ENCODE measurements at places on chromosomes 1 and 21.

- H3K4me1 ChIP-seq = no peaks in the 10 kb centered on the region
- H3K36me3 ChIP-seq = no peaks in the 10 kb centered on the region
- no peaks in the 10 kb centered on the region for H3K27me3 ChIP-seq
- no peak overlapping the region for H3K4me3 ChIP-seq
- no peak for DNase-seq
Measured at GRCh38 chr21:27315373-27315772, 348.5 kb upstream of the ADAMTS5 start.

DNA sequence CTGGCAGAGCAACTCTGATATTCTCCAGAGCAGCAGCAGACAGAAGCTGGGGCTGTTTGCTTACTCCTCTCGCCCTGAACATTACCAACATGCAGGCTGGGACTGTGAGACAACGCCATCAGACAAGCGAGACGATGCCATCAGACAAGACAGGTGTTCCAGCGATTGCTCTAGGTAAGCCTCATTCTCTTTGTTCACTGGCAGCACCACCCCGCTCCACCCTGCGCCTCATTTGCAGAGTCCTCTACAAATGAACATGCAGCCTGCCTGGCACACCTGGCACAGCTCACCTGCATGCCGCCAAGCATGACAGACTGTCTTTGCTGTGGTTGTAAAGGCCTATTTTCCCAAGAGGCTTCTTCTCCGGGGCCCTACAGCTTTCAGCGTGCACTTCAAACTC lies 346.2 kb downstream of the SMYD3 start:
- H3K4me1 ChIP-seq = peaks cover 3% of the 10 kb centered on the region
- no peaks in the 10 kb centered on the region for H3K36me3 ChIP-seq
- no peaks in the 10 kb centered on the region for H3K27me3 ChIP-seq
- H3K27ac ChIP-seq = no peak overlapping the region

DNA sequence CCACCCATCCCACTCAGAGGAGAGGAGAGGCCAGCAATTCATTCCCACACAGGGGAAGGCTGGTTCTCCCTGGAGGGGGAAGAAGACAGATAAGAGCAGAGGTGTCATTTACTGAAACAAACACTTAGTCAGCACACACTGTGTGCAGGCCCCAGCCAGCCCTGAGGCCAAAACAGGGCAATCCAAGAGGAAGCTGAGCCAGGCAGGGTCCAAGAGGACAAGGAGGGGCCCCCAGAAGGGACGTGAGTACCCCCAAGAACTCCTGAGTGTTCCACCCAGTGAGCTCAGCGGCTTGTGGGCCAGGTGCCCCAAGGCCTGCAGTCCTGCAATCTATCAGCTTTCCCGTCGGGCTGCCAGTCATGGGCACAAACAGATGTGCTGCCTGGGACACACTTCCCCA lies 15.8 kb downstream of the ADGRB2 start:
- peaks cover 10% of the 10 kb centered on the region for H3K4me1 ChIP-seq
- no peaks in the 10 kb centered on the region for H3K27me3 ChIP-seq
- H3K36me3 ChIP-seq = no peaks in the 10 kb centered on the region
- DNase-seq = no peak

DNA sequence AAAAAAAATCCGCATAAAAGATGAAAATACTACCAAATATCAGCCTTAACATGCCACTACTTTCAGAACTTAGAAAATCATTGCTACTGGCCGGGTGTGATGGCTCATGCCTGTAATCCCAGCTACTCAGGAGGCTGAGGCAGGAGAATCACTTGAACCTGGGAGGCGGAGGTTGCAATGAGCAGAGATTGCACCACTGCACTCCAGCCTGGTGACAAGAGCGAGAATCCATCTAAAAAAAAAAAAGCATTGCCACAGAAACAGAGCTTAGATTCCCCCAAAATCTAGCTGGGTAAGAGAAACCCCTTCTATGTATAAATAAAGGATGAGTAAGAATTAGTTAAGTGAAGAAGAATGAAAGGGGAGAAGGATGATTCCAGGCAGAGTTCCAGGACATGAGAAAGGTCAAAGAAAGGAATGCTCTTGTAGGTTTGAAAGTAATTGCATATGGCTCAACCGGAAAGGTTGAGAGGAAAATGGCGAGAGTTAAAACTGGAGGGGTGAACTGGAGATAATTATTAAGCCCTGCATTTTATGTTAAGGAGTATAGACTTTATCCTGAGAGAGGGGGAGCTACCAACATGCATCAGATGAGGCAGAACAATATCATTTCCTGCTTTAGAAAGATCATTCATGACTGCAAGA lies 19.7 kb upstream of the NRDC start:
- no peaks in the 10 kb centered on the region for H3K4me1 ChIP-seq
- no peak overlapping the region for H3K4me3 ChIP-seq
- DNase-seq = no peak
- H3K27ac ChIP-seq = no peak overlapping the region
- H3K27me3 ChIP-seq = no peaks in the 10 kb centered on the region
- H3K36me3 ChIP-seq = no peaks in the 10 kb centered on the region

GRCh38 chr1:1264026-1264425 lies 9.6 kb downstream of the UBE2J2 start:
- no peak overlapping the region for H3K27ac ChIP-seq
- H3K4me3 ChIP-seq = no peak overlapping the region
- no peak for DNase-seq
- no peaks in the 10 kb centered on the region for H3K27me3 ChIP-seq
- H3K36me3 ChIP-seq = peaks cover 40% of the 10 kb centered on the region

DNA sequence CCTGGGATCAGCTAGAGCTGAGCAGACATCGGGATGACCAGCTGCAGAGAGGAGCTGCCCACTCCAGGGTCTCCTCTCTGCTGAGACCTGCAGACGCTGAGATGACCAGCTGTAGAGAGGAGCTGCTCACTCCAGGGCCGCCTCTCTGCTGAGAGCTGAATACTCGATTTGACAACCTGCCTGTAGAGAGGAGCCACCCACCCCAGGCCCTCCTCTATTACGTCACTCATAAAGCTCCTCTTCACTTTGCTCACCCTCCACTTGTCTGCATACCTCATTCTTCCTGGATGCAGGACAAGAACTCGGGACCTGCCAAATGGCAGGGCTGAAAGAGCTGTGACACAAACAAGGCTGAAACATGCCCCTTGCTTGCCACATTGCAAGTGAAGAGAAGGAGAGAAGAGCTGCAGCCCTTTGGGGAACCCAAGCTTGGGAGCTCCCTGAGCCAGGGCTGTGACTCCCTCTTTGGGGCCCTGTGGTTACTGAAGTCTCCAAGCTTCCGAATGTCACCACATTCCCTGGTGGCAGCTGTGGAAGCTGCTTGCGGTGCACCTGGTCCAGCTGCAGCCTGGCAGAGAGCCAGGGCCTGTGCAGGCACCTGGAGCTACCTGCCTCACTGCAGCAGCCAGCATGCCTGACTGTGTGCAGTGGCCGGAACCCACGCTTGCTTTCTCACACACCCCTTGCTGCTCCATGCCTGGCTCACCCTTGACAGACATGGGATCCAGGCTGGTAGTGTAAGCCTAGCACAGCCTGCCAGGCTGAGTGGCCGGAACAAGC lies 59.6 kb downstream of the CC2D1B start:
- no peak overlapping the region for H3K4me3 ChIP-seq
- H3K4me1 ChIP-seq = no peaks in the 10 kb centered on the region
- no peak overlapping the region for H3K27ac ChIP-seq
- no peaks in the 10 kb centered on the region for H3K36me3 ChIP-seq
- H3K27me3 ChIP-seq = no peaks in the 10 kb centered on the region

GRCh38 chr1:234014208-234014607 lies 109.7 kb downstream of the SLC35F3 start:
- H3K4me3 ChIP-seq = no peak overlapping the region
- no peak for DNase-seq
- no peaks in the 10 kb centered on the region for H3K4me1 ChIP-seq
- H3K27me3 ChIP-seq = no peaks in the 10 kb centered on the region

DNA sequence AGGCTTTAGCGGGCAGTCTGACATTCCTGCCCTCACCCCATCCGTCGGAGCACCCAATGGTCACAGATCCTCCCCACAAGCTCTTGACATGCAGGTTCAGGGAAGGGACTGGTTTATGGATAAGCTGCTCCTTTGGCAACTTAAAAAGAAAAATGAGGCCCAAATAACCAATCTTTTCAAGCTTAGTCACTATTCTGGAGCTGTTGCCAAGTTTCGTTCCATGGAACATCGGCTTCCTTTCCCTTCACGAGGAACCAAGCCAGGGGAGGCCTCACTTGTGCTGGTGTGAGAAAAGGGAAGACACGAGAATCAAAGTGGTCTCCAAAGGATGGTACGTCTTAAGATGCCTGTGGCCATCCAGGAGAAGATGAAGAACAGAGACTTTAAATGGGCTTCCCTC lies 46.1 kb upstream of the LPAR3 start:
- no peaks in the 10 kb centered on the region for H3K27me3 ChIP-seq
- H3K36me3 ChIP-seq = no peaks in the 10 kb centered on the region
- no peak overlapping the region for H3K4me3 ChIP-seq

DNA sequence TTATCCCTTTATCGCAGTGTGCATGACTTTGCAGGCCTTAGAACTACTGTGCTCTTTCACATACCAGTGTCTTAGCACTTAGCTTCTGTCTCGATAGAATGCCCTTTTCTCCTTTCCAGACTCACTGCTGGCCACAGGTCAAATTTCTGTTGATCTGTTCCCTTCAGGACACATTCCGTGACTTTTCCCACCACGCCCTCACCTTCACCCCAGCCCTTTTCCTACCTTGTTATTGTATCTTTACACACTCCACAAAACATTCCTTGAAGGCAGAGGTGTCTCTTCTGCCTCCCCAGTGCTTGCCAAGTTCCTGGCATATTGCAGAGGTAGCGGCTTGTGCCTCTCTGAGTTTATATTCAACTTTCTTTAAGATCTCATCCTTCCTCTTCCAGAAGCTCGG lies 3.7 kb upstream of the IGSF9 start:
- DNase-seq = no peak
- H3K4me1 ChIP-seq = peaks cover 5% of the 10 kb centered on the region
- H3K27me3 ChIP-seq = no peaks in the 10 kb centered on the region
- no peak overlapping the region for H3K4me3 ChIP-seq
- no peak overlapping the region for H3K27ac ChIP-seq

GRCh38 chr1:115764541-115764940 lies 4.0 kb downstream of the CASQ2 start:
- H3K4me1 ChIP-seq = no peaks in the 10 kb centered on the region
- H3K4me3 ChIP-seq = no peak overlapping the region
- H3K27ac ChIP-seq = no peak overlapping the region
- DNase-seq = no peak
- H3K36me3 ChIP-seq = no peaks in the 10 kb centered on the region

DNA sequence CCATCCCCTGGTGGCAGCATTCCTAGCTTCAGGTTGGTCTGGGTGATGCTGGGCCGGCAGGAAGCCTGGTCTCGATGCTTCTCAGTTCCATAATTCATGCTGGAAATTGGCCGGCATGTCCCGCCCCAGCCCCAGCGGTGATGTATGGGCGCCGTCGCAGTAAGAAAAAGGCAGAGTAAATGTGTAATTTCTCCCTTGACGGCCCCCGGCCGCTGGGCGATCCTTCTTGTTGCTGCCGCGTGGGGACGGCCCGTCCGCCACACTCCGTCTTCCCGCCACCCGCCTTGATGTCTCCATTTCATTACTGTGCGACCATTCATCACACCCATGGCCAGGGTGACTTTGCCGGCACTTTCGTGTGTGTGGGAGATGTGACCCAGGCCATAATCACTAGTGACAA lies 8.5 kb downstream of the DMAP1 start:
- no peak for DNase-seq
- H3K36me3 ChIP-seq = peaks cover 32% of the 10 kb centered on the region
- H3K27ac ChIP-seq = no peak overlapping the region
- no peaks in the 10 kb centered on the region for H3K4me1 ChIP-seq

DNA sequence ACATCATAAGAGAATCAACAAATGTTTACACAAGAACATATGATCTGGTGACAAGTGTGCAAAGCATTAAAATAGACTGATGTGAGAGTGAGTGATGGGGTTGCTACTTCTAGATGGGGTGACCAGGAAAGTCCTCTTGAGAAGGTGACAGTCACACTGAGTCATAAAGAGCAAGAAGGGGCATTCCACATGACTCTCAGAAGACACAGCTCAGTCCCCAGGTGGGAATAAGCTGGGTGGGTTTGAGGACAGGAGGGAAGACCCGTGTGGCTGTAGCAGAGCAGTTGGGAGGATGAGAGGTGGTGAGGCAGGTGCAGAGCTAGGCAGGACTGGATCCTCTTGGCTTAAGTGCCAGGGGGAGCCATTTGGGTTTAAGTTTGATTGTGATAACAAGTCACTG lies 53.1 kb downstream of the TNR start:
- H3K4me1 ChIP-seq = no peaks in the 10 kb centered on the region
- no peak overlapping the region for H3K27ac ChIP-seq
- DNase-seq = no peak
- H3K36me3 ChIP-seq = no peaks in the 10 kb centered on the region

DNA sequence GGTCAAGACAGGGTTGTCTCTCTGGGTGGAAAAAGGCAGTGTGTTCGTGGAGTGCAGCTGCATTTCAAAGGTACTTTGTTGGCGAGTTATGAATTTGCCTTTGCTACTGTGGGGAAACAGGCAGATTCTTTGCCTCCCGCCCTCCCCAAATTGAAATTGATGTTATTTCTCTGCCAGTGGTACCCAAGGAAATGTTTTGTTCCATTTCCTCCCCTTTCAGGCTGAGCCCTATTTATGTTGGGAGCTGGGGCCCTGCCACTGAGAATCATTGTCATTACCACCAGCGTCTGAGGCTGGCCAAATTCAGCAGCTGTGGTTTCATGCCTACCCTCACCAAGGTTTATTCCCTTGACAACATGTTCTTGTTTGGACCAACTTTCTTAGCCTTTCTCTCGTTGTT lies 48.5 kb upstream of the OLIG2 start:
- H3K4me1 ChIP-seq = no peaks in the 10 kb centered on the region
- no peaks in the 10 kb centered on the region for H3K27me3 ChIP-seq
- H3K4me3 ChIP-seq = no peak overlapping the region
- no peaks in the 10 kb centered on the region for H3K36me3 ChIP-seq
- H3K27ac ChIP-seq = no peak overlapping the region

- no peak overlapping the region for H3K4me3 ChIP-seq
- DNase-seq = no peak
- peaks cover 3% of the 10 kb centered on the region for H3K4me1 ChIP-seq
- no peaks in the 10 kb centered on the region for H3K27me3 ChIP-seq
- H3K27ac ChIP-seq = no peak overlapping the region
Measured at GRCh38 chr1:205229916-205230700, 2.4 kb downstream of the TMCC2 start.

GRCh38 chr1:169098380-169098779 lies 8.1 kb upstream of the ATP1B1 start:
- no peak for DNase-seq
- H3K36me3 ChIP-seq = no peaks in the 10 kb centered on the region
- H3K4me3 ChIP-seq = no peak overlapping the region
- H3K4me1 ChIP-seq = peaks cover 3% of the 10 kb centered on the region
